Activated CD4-positive, alpha-beta T cell treated with anti-CD3 and anti-CD28 coated beads for 1 hour (primary cell): ENCODE measurements at places on chromosomes 7 and 10.

GRCh38 chr7:98231493-98232262 lies 20.4 kb downstream of the TECPR1 start:
- no peak for DNase-seq

GRCh38 chr10:131315344-131315743 lies 3.8 kb upstream of the TCERG1L start:
- DNase-seq, result no peak

DNA sequence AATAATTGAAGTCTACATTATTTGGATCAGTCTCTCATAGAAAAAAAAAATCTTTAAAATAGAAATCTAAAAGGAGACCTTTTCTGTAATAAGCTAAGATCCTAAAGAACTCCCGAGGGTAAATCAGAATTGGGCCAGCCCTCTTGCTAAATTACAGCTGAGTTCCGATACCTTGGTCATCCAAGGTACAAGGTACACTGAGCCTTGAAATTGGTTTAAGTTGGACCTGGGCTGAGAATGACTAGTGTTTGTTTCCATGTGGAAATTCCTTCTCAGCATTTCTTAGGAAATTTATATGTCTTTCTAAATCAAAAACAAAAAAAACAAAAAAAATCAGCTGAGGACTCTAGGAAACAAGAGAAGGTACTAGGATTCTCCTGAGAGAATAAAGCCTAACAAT lies 64.9 kb downstream of the DNMBP start:
- no peak for DNase-seq

DNA sequence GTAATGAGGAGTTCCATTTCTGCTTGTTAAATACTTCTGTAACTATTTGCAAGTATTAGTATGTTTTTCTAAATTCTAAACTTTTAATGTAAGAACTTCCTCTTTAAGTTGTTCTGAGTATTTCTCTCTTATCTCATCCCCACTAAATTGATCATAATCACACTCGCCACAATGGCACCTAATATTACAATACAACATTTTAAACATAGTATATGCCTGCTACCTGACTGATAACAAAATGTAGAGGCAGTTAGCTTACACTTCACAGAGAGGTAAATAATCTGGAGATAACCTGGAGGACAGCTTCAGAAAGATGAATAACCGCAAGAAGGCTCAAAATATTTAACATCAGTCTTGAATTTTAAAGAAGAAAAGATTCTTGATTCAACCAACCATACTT lies 48.6 kb downstream of the HIBADH start:
- DNase-seq, result no peak

GRCh38 chr7:151411551-151411950 lies 1.7 kb upstream of the WDR86 start:
- no peak for DNase-seq

DNA sequence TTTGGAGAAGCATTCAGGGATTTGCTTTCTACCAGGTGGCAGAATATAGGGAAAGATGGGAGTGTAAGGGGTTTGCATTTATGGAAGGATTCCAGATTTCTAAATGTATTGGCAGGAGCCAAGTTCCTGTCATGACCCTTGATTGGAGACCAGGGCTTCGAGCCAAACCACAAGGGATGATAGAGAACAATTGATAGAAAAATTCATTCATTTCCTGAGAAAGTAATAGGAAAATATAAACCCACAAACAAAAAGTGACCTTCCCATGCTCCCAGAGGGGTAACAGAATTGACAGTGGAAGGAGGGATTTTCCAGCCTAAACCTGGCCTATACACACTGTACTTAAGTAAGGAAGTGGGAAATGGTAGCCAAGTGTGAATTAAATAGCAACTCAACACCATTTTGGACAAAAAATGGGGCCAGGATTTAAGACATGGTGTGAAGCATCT lies 22.4 kb upstream of the IFIT2 start:
- no peak for DNase-seq

GRCh38 chr7:159076333-159076732 lies 68.3 kb downstream of the VIPR2 start:
- DNase-seq, result no peak

- no peak for DNase-seq
Measured at GRCh38 chr7:141704112-141704511, 2.1 kb upstream of the DENND11 start.

DNA sequence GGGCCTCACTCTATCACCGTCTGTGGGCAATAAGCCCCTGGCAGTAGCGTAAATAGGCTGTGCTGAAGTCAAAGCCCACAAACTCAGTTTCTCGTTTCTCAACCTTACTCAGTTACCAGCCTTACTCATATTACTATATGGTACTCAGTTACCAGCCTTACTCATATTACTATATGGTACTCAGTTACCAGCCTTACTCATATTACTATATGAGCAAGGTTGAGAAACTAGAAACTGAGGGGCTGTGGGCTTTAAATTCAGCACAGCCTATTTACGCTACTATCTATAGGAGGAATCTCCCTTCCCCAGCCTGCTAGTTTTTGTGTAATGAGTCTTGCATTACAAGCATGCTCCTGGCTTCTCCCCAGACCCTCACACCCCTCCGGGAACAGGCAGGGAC lies 35.4 kb downstream of the CCDC3 start:
- DNase-seq, result no peak

DNA sequence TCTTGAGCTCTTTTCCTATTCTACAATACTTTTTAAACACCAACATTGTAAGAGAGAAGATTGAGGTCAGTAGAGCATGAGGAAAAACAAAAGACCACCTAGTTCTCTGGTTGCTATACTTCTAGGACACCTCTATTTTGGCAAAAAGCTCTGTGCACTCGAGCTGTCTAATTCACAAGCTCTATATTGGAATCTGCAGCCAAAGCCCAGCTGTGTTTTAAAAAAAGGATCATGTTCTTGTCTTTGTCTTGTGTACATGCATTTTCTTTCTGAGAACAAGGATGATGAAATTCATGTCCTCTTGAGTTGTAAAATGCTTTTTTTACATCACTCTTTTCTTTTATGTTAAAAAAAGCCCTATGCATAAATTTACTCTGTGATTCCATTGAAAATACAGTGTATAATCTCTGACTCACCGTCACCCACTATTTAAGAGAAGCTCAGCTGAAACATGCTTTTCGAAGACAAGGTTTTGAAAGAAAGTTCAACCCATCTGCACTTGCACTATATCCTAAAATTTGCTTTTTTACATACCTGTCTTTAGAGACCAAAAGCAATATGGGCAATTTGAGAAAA lies 215.5 kb upstream of the VSTM2A start:
- no peak for DNase-seq

DNA sequence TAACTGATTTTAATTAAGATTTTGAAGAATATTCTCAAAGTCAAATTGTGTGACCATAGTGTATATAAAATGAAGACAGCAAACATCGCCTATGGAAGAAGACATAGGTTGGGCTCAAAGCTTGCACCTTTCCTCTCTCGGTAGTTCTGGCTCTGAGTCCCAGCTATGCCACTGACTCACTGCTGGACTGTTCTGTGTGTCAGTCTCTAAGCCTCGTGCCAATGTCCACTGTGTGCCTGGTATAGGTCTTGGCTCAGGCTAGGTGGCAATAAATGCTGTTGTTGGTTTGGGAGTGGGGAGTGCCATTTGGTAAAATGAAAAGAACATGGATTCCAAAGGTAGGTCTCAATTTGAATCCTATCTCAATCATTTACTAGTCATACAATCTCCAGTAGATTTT lies 137.5 kb upstream of the RHEB start:
- no peak for DNase-seq

DNA sequence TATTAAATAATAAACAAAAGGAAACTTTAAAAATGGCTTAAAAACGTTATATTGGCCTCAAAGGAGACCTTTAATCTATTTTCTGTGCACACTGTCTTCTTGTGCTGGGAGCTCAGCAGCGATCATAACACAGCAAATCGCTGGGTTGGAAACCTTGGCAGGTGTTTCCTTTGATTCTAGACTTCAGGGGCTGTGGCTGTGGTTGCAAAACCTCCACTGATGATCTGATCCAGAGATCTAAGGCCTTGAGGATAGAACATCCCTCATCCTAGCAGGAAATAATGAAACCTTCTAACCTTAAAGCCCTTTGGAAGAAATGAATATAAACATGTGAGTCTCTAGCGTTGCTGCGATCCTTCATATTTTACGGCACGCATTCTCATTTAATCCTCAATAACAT lies 29.8 kb downstream of the CDHR3 start:
- no peak for DNase-seq

DNA sequence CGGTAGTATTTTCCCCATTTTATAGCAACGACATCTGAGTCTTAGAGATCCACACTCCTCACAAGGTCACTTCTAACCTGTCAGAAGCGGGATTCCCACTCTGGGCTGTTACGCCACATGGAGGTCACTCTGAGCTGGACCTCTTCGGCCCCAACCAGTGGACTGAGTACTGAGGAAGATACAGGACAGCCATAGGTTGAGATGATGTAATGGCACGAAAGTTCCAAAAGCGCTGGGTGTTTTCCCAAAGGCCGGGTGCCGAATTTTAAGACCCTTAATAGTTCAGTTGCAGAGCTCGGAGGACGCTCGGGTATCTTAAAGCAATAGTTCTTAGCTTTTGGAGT lies 699 bp downstream of the GHITM start:
- no peak for DNase-seq

DNA sequence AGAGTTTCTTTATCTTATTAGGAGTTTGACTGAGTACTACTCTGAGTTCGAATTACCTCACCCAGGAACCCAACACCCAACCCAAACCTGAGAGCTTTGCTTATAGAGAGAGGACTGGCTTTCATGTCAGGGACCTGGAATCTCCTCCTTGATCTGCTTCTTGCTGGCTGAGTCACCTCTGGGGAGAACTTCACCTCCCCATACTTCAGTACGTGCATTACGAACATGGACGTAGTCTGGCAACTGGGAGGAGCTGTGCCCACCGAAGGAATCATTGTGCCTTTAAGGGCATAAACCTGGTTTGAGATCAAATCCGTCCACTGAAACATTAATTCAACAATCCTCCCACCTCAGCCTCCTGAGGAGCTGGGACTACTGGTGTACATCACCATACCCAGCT lies 12.2 kb upstream of the PSAP start:
- no peak for DNase-seq

DNA sequence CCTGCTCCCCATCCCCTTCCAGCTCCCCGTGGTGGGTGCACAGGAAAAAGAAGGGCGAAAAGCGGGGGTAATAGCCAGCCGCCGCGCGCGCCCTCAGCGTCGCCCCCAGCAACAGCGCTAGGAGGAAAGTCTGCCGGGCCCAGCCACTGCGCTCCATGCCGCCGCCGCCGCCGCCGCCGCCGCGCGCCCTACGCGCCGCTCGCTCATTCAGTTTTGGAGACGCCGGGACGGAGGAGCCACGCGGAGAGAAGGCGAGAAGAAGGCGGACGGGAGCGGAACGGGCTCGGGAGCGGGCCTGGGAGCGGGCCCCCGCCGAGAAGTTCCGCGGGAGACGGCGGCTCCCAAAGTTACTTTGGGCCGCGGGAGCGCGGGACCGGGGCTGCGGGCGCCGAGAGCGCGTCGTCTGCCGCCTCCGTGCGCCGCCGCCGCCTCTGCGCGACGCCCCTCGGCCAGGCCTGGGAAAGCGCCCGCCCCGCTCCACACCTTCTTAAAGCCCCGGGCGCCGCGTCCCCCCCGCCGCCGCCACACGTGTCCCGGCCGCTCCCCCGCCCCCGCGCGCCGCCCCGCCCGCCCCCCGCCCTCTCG lies at the start of gene RELN:
Gene RELN (minus strand): TSS at position 459 of the 585 bp plus-strand sequence. CDS start 302 bp downstream, at position 157.
- no peak for DNase-seq

GRCh38 chr10:71260622-71261325 lies 48.4 kb downstream of the UNC5B start:
- no peak for DNase-seq

- no peak for DNase-seq
Measured at GRCh38 chr10:43177595-43177994, 39.4 kb downstream of the CSGALNACT2 start.
